Spinal cord (tissue), 10 donors: ENCODE measurements at places on chromosomes 11 and 22. TPM values are rescaled to one million over a fixed set of nuclear protein-coding genes. Genes with fewer than 3 reads are reported as not detected.
A peak's percentile ranks its signal among the peaks of the same experiment; 100 is the strongest.

DNA sequence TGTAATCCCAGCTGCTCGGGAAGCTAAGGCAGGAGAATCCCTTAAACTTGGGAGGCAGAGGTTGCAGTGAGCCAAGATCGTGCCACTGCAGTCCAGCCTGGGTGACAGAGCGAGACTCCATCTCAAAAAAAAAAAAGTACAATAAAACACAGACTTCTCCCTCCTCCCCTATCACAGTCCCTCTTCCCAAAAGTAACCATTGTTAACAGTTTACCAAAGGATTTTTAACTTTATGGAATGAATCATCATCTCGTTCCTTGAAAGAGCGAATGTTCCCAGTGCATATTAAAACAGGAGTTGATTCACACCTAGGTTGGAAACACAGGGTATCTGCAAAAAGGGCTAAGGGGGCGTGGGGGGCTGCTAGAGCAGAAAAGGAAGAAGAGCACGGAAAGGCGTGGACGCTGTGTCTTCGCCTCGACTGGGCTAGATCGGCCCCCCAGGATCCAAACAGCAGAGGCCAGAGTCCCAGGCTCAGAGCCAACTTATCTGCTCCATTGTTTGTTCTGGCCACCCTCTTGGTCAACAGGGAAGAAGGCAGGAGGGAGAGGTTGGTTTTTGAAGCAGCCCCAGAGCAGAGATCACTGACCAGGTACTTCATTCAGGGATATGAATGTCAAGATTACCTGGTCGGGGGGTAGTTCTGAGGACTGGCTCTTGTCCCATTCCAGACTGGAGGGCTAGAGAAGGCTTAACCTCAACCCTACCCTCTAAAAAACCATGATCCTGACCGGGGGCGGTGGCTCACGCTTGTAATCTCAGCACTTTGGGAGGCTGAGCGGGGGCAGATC lies 2.1 kb upstream of the AHNAK start:
- no peaks in the 10 kb centered on the region for H3K36me3 ChIP-seq
- H3K27ac ChIP-seq: peak overlapping the region; percentile 15
- peaks cover 74% of the 10 kb centered on the region for H3K4me1 ChIP-seq
- no peak for DNase-seq
- H3K4me3 ChIP-seq: no peak overlapping the region
- peaks cover 38% of the 10 kb centered on the region for H3K27me3 ChIP-seq

DNA sequence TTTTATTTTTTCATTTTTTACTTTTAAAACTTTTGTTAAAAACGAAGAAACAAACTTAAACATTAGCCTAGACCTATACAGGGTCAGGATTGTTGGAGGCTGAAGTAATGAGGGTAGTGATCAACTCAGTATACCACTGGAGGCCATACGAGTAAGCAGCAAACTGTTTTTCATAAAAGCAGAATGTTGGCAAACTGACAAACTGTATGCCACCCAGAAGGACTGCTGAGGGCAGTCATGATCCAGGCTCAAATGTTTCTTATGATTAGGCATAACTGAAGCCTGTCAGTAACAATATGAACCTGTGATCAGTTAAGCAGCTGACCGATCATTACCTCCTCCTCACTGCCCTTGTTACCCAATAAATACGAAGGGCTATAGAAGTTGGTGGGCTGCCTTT lies 10.2 kb upstream of the SC5D start:
- no peaks in the 10 kb centered on the region for H3K4me1 ChIP-seq
- no peak overlapping the region for H3K4me3 ChIP-seq
- H3K27me3 ChIP-seq: no peaks in the 10 kb centered on the region
- no peak overlapping the region for H3K27ac ChIP-seq
- no peaks in the 10 kb centered on the region for H3K36me3 ChIP-seq
- DNase-seq: no peak

DNA sequence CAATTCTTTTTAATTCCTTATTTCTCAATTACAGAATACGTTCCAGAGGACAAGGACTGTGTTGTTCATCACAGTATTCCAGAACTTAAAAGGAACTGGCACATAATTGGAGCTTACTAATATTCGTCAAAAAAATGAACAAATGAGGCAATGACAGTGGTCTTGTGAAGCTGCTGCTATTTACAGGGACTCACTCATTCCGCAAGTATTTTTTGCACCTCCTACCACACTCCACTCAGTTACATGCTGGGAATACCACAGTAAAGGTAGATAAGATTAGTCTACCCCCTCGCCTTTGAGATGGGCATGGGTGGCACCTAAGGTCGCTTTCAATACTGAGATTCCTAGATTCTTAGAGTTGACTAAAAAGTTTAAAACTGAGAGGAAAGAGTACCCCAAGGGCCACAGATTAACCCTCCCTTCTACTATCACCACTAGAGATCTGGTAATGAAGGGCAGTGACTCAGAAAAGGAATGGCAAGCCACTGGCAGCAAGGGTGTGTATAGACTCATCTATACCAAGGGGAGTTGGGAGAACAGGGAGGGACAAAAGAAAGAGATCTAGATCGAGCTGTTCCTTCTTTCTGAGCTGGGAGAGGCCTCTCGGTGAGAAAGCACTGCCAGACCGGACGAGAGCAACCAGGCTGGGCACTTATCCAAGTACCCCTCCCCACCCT lies 85.0 kb downstream of the RPL27A start:
- H3K27me3 ChIP-seq: no peaks in the 10 kb centered on the region
- no peak overlapping the region for H3K4me3 ChIP-seq
- H3K36me3 ChIP-seq: no peaks in the 10 kb centered on the region
- DNase-seq: no peak

DNA sequence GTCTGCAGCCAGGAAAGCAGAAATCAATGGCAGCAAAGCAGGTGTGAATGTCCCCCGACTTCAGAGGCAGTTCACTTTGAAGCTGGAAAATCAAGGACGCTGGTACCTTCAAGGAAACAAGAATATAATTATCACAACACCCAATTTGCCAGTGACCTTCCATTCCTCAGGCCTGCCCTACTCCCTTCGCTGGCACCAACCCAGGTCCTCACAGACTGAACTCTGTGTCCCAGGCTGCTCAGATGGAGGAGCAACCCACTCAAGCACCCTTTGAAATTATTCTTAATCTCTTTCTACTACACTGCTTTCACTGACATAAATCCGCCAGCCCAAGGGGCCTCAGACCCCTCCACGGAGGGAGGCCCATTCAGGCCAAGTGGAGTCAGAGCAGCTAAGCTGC lies 64.7 kb upstream of the WT1 start:
- no peaks in the 10 kb centered on the region for H3K4me1 ChIP-seq
- H3K27ac ChIP-seq: no peak overlapping the region
- no peak overlapping the region for H3K4me3 ChIP-seq
- H3K36me3 ChIP-seq: no peaks in the 10 kb centered on the region
- H3K27me3 ChIP-seq: no peaks in the 10 kb centered on the region

DNA sequence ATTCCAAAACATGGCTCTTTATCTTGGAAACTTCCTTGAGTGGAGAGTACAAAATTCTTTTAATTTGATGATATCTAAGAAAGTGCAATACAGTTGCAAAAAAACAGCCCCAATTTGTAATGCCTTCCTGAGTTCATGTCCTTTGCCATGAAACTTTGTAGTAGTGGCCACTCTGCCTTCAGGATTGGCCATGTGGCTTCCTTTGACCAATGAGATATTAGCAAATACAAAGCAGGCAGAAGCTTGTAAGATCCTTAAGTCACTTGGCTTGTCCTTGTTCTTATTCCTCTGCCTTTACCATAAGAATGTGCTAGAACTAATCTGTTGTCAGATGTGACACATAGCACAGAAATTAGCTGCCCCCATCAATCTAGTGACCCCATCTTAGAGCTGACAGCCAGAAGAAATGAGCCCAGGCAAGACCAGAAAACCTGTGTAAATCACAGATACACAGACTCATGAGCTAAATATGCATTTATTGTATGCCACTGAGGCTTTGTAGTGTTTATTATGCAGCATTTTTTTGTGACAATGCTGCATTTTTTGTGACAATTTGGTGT lies 29.8 kb upstream of the BLID start:
- no peak overlapping the region for H3K27ac ChIP-seq
- H3K27me3 ChIP-seq: no peaks in the 10 kb centered on the region
- no peaks in the 10 kb centered on the region for H3K36me3 ChIP-seq
- H3K4me1 ChIP-seq: no peaks in the 10 kb centered on the region
- H3K4me3 ChIP-seq: no peak overlapping the region

DNA sequence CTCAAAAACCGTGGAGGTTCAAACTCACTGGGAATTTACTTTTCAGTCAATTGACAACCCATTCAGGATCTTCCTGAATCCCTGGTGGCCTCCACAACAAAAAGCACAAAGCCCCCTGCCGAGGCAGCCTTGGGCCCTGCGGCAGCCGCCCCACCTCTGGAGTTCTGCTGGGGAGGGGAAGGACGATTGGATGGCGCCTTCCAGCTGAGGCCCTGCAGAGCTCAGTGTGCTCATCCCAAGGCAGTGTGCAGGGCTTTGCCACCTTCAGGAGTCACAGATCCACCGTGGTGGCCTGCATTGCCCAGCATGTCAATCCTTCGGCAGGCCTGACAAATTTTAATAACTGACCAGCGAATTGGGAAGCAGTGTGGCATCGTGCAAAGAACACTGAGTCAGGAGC lies 7.4 kb downstream of the ZFTA start:
- no peak for DNase-seq
- H3K36me3 ChIP-seq: peaks cover 56% of the 10 kb centered on the region
- no peaks in the 10 kb centered on the region for H3K27me3 ChIP-seq
- peaks cover 46% of the 10 kb centered on the region for H3K4me1 ChIP-seq
- no peak overlapping the region for H3K4me3 ChIP-seq
- no peak overlapping the region for H3K27ac ChIP-seq

DNA sequence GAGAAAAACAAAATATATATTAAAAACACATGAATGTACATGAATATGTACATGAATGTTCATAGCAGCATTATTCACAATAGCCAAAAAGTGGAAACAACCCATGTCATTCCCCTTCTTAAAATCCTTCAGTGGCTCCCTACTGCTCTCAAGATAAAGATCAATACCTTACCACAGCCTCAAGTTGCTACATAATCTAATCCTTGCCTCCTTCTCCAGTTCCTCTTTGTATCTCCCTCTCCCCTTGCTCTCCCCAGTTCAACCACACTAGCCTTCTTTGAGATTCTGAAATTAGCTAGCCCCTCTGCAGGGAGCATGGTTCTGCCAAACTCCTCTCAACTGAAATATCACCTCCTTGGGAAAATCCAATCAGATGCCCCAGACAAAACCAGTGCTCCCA lies 28.1 kb downstream of the MTMR2 start:
- H3K36me3 ChIP-seq: no peaks in the 10 kb centered on the region
- H3K27me3 ChIP-seq: no peaks in the 10 kb centered on the region
- H3K27ac ChIP-seq: no peak overlapping the region
- H3K4me1 ChIP-seq: no peaks in the 10 kb centered on the region
- no peak overlapping the region for H3K4me3 ChIP-seq
- DNase-seq: no peak

GRCh38 chr11:65609229-65609628 lies 4.8 kb downstream of the MAP3K11 start:
- no peak overlapping the region for H3K4me3 ChIP-seq
- DNase-seq: no peak
- H3K27ac ChIP-seq: no peak overlapping the region
- H3K36me3 ChIP-seq: peaks cover 72% of the 10 kb centered on the region
- no peaks in the 10 kb centered on the region for H3K27me3 ChIP-seq

DNA sequence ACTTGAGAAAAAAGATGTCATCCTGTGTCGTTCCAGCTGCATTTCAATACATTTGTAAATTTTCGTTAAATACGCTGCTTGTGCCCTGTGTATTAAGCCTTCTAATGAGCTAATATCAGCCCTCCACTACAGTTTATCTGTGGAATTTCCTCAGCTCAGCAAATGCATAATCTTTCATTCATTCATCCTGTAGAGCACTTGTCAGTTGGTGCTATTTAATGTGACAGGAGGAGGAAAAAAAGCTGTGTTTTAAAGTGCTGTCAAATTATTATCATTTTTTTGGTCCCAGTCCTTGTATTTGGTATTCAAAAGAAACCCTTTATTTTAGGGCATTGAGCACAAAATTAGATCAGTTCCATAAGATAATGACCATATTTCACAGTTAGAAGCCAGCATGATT lies 184.7 kb downstream of the FAT3 start:
- no peaks in the 10 kb centered on the region for H3K4me1 ChIP-seq
- H3K4me3 ChIP-seq: no peak overlapping the region
- H3K27me3 ChIP-seq: no peaks in the 10 kb centered on the region

DNA sequence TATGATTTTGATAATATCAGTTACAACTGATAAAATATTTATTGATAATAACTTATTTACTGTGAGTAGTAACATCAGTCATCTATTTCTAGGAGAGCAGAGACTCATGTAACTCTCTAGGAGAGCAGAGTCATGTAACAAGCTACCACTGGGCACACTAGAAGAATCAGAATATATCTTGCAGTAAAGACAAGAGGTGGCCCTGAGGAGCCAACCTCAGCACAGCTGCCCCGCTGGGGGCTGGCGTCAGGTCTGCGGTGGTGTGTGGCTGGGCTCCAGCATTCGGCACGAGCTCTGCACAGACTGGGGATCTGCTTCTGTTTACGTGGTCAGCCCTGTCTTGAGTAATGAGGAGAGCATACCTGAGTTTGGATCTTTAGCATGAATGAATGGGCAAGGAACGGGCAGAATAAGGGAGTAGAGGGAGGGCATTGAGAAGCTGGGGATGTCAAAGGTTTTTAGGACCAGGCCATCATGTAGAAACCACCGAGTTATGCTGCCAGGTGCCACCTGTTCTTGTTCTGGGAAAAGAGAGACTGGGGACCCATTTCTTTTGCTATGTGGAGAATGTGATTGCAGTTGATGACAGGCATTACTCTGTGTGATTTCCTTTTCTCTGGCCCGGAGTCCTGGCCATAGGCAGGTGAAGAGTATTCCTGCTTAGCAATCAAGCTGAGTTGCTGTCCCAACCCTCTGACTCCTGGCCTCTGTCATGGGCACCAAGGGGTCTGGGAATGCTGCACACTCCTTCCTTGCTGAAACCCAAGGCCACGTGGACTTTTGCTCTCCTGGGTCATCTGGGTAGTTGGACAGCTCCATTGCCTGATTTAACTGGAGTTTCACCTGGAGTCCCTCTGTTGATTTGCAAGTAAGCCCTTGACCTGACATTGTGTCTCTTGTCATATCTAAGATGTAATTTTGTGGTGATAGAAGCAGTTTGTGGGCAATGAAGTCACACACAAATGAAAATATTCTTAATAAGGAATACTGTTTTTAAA lies 50.9 kb upstream of the HEPHL1 start:
- H3K27me3 ChIP-seq: no peaks in the 10 kb centered on the region
- no peak for DNase-seq
- no peak overlapping the region for H3K4me3 ChIP-seq
- H3K4me1 ChIP-seq: no peaks in the 10 kb centered on the region
- H3K36me3 ChIP-seq: no peaks in the 10 kb centered on the region
- no peak overlapping the region for H3K27ac ChIP-seq

DNA sequence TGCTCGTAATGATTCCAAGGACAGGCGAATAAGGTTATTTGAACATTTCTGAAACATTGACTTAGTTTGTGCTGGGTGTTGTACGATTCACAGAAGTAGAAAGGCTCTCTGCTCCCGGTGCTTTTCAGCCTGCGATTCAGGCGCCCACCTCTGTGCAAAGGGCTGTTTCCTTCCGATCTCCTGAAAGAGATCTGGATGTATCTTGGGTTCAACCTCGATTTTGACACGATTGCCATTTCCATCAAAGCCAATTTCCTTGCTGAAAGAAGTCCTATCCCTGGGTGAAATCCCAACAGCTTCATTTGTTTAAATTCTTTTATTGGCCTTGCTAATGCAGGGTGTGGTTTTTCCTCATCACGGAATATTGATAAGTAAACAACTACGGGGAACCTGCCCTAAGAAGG lies 1.1 kb upstream of the ZC3H12C start:
- H3K4me1 ChIP-seq: peaks cover 10% of the 10 kb centered on the region
- DNase-seq: no peak
- no peaks in the 10 kb centered on the region for H3K36me3 ChIP-seq
- H3K27ac ChIP-seq: peak overlapping the region; percentile 91
- no peaks in the 10 kb centered on the region for H3K27me3 ChIP-seq

CARD18 gene
- not detected for total RNA-seq

RAB38 gene
- total RNA-seq: 4.7 TPM

PI4KA gene
- total RNA-seq: 57.6 TPM

P4HA3 gene
- 5.4 TPM for total RNA-seq

HPX gene
- 2.8 TPM for total RNA-seq
